ENCODE measurements at places on chromosomes 2 and 18. TPM values are rescaled to one million over a fixed set of nuclear protein-coding genes. Genes with fewer than 3 reads are reported as not detected.
A peak's percentile ranks its signal among the peaks of the same experiment; 100 is the strongest.

DNA sequence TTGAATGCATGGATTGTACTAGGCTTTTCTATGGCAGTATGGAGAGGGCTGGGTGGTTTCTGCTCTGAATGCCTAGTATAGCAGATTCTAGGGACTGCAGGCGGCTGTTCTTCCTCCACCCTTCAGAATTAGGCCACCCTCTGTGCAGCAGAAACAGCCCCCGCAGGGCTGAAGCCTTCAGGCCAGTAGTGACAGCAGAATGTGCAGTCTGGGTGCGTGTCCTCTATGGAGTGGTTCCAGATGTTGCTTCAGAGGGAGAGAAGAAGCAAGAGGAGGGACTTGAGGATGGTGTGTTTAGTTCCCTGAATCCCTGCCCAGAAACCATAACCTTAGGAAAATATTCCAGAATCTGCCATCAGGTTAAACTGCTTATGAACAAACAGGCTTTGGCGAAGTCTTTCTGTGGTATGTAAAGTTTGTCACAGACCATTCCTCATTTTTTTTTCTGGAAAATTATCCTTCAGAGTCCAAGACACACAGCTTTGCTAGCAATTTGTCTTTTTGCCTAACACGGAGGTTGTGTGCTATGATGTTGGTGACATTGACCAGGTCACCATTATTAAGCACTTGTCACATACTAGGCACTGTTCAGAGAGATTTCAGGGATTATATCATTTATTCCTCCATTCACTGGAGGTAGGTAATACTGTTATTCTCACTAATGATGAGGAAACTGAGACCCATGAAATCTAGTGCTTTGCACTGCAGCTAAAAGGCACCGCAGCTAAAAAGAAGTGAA is 21.1 kb downstream of the CASP10 start:
- no peak for DNase-seq

DNA sequence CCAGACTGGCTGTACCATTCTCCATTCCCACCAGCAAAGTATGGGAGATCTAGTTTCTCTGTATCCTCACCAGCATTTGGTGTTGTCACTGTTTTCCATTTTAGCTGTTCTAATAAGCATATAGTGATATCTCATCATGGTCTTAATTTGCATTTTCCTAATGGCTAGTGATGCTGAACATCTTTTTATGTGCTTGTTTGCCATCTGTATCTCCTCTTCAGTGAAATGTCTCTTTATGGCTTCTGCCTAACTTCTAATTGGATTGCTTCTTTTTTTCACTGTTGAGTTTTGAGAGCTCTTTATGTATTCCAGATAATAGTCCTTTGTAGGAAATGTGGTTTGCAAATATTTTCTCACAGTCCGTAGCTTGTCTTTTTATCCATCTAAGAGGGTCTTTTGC is 18.9 kb upstream of the BIN1 start:
- no peak for DNase-seq

GRCh38 chr2:168336786-168337388 is 89.5 kb upstream of the STK39 start:
- peak; percentile 75 for DNase-seq

GRCh38 chr2:233764264-233764663 is 4.2 kb downstream of the UGT1A1 start:
- peak; percentile 66 for DNase-seq

GRCh38 chr2:201420442-201421113 is 30.7 kb downstream of the TRAK2 start:
- DNase-seq: no peak

The IL1RL1 gene
- total RNA-seq: 6.3 TPM

- DNase-seq: no peak
These were observed 266.0 kb downstream of the GLI2 start for GRCh38 chr2:121001641-121002040.

DNA sequence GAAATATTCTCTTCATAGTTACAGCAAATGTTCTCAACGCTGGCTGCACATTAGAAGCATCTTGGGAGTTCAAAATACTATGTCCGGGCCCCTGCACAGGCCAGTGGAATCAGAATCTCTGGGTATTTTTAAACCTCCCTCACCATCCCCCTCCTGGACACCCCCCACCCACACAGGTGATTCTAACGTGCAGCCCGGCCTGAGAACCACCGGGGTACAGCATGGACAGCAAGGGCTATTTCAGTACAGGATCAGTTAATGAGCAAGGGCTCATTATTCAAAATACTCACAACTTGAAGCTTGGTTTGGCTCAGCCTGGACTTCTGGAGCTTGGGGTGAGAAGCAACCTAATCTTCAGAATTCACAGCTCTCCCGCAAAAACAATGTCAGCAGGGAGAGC is 31.4 kb downstream of the INO80C start:
- no peak for DNase-seq

The MC2R gene
- not detected for total RNA-seq

The SLC16A14 gene
- total RNA-seq: not detected

The NEU2 gene
- not detected for total RNA-seq

DNA sequence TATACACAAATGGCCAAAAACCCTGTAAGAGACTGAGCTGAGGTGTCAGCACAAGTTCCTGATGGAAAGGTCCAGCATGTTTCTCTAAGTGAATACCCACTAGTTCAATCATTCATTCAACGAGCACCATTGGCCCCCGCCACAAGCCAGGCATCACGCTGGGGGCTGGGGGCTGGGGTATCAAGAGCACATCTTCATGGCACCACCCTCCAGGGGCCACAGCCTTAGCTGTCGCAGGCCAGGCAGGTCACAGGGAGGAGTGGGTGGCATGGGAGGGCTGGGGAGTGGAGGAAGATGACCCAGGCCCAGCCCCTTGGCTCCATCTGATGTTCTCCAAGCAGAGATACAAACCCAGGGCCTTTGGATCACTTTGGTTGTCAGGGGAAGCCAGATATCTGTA is 97.9 kb downstream of the ACKR3 start:
- DNase-seq: no peak

DNA sequence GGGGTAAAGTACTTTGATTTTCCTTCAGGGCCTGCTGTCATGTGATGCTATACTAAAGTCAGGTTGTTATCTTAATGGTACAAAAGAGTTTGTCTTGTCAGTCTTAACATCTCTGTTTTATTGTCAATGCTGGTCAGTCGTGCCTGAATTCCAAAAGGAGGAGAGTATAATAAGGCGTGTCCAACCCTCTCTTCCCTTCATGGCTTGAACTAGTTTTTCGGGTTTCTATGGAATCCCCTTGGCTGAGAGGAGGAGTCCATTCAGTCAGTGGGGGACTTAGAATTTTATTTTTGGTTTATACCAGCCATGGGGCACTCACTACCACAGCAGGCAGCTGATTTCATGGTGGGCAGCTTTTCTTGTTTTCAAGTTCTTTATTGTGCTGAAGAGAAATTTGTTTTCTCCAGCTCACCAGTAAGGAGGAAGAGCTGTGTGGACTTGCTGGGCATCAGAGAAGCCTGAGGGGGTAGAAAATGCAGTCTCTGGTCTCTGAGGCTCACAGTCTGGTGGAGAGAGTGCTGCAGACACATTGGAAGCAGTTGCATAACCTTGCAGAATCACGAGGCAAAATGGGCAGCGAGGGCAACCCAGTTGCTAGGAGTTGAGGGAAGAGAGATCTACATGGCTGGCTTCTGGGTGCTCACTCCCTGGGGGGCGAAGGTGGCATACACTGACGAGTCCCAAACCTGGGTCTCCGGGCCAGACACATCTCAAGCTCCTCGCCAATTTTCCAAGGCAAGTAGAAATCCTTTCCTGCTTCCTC is 193.1 kb downstream of the ZBTB7C start:
- DNase-seq: no peak
